Liver (tissue), 10 donors: ENCODE measurements at places on chromosomes 2 and 18. TPM values are rescaled to one million over a fixed set of nuclear protein-coding genes. Genes with fewer than 3 reads are reported as not detected.

RGPD4 gene
- not detected for polyA plus RNA-seq

C2orf76 gene
- 6.3 TPM for polyA plus RNA-seq

SLC30A3 gene
- not detected for polyA plus RNA-seq

BMP10 gene
- polyA plus RNA-seq = 0.39 TPM

MARS2 gene
- polyA plus RNA-seq = 10.5 TPM

ASXL3 gene
- polyA plus RNA-seq = 0.36 TPM

GRB14 gene
- 119 TPM for polyA plus RNA-seq

PTH2R gene
- 0.01 TPM for polyA plus RNA-seq

HTR2B gene
- 0.92 TPM for polyA plus RNA-seq

ASB18 gene
- not detected for polyA plus RNA-seq

ARHGAP28 gene
- polyA plus RNA-seq = 0.38 TPM

FAP gene
- polyA plus RNA-seq = 0.23 TPM

LRRC30 gene
- polyA plus RNA-seq = not detected

TEX44 gene
- not detected for polyA plus RNA-seq

AMER3 gene
- not detected for polyA plus RNA-seq

DNAH6 gene
- polyA plus RNA-seq = 0.32 TPM

CHN1 gene
- 1.1 TPM for polyA plus RNA-seq

RIOK3 gene
- 29.9 TPM for polyA plus RNA-seq

CYRIA gene
- 1.3 TPM for polyA plus RNA-seq

KLHL41 gene
- 0.28 TPM for polyA plus RNA-seq

MYO3B gene
- not detected for polyA plus RNA-seq

TPO gene
- not detected for polyA plus RNA-seq

TMSB10 gene
- 230 TPM for polyA plus RNA-seq

RAX gene
- polyA plus RNA-seq = not detected

CTDSP1 gene
- 76.5 TPM for polyA plus RNA-seq

PSTPIP2 gene
- 4.4 TPM for polyA plus RNA-seq

CFAP53 gene
- polyA plus RNA-seq = 0.05 TPM

ANAPC1 gene
- polyA plus RNA-seq = 3.5 TPM

SERPINB5 gene
- not detected for polyA plus RNA-seq

ZNF521 gene
- 0.50 TPM for polyA plus RNA-seq

IL1RL2 gene
- 2.0 TPM for polyA plus RNA-seq

TTC31 gene
- 15.3 TPM for polyA plus RNA-seq

TSPYL6 gene
- 0.04 TPM for polyA plus RNA-seq

SIX3 gene
- not detected for polyA plus RNA-seq

DNAH7 gene
- polyA plus RNA-seq = 0.02 TPM

ABCG8 gene
- polyA plus RNA-seq = 28.1 TPM

VIL1 gene
- polyA plus RNA-seq = 21.0 TPM

HJURP gene
- polyA plus RNA-seq = 0.94 TPM

TCF23 gene
- not detected for polyA plus RNA-seq

LOXHD1 gene
- not detected for polyA plus RNA-seq

MTLN gene
- polyA plus RNA-seq = 84.8 TPM

RESP18 gene
- not detected for polyA plus RNA-seq

MYOM1 gene
- polyA plus RNA-seq = 21.6 TPM

ARHGAP25 gene
- 4.2 TPM for polyA plus RNA-seq

RAPGEF4 gene
- polyA plus RNA-seq = 7.5 TPM

IL1A gene
- not detected for polyA plus RNA-seq
